ENCODE measurements at places on chromosomes 2 and 18.

GRCh38 chr2:72291059-72291458 is 143.4 kb upstream of the CYP26B1 start:
- DNase-seq = no peak

- DNase-seq = no peak
These were observed 62.6 kb downstream of the ANKRD44 start for GRCh38 chr2:197248001-197248401.

GRCh38 chr2:167057446-167057845 is 169.2 kb downstream of the XIRP2 start:
- DNase-seq = no peak

DNA sequence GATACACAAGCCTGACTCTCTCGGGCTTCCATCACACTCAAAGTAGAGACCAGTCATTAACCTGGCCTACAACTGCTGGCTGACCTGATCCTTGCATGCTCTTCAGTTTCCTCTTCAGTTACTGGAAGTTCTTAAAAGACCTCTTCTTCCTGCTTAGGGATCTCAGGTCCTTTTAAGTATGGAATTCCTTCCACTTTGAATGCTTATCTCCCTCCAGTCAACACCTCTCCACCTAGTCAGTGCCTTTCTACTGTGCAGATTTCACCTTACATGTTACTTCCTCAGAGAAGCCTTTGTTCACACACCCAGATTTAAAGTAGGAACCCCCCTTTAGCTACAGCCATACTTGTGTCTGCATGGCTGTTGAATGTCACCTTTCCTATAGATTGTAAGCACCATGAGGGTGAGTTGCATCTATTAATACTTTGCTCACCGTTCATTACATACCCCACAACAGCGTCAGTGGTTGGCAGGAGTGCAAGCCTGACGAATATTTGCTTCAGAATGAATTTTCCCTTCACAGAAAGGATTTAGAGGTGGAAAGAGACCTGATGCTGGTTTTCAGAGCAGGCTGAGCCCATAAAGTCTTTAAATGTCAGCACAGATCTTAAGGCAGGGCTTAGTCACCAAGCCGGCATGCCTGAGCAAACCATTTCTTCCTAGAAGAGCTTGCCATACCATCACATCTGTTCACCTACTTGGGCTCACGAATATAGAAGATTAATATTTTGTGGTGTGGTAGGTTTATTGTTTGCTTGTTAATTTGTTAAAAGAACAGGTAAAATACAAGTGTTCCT is 90.1 kb downstream of the ACVR1 start:
- no peak for DNase-seq

DNA sequence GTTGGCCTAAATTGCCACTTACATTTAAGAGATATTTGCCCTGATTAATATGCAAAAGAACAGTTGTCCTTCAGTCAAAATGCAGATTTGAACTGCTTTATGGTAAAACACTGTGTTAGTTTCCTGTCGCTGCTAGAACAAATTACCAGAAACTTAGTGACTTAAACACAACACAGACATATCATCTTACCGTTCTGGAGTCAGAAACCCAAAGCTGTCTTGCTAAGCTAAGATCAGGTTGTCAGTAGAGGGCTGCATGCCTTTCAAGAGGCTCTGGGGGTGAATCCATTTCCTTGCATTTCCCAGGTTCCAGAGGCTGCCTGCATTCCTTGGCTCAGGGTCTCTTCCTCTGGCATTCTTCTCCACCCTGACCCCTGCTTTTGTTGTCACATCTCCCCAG is 149.5 kb downstream of the FAM161A start:
- DNase-seq = no peak
